ENCODE measurements at places on chromosomes 2 and 18.

GRCh38 chr2:188118431-188118830, 173.2 kb upstream of the GULP1 start:
- no peaks in the 10 kb centered on the region for H3K4me1 ChIP-seq
- no peak overlapping the region for H3K27ac ChIP-seq
- no peaks in the 10 kb centered on the region for H3K27me3 ChIP-seq
- H3K4me3 ChIP-seq, result no peak overlapping the region

DNA sequence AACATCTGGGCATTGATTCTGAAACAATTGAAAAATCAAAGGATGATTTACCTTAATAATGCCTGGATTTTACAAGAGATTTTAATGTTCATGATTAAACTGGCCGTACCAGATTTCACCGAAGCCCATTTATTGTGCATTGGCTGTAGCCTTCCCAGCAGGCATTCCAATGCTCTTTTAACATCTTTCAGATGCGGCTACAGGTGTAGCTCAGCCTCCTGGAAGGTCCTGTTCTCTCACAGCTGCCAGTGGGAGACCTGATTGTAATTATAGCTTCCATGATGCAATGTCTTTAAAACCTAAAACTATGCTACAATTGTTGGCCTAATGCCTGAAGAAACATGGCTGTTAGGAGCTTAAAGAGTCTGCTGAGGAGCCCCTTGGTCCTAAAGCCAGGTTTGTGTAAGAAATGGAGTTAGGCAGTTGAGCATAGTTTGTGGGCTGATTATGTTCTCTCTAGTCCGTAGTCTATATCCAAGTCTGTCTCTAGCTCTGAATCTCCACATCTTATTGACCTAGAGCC, 147.4 kb downstream of the CERS6 start:
- no peaks in the 10 kb centered on the region for H3K4me1 ChIP-seq
- DNase-seq, result no peak
- H3K27ac ChIP-seq, result no peak overlapping the region
- peaks cover 9% of the 10 kb centered on the region for H3K36me3 ChIP-seq
- no peaks in the 10 kb centered on the region for H3K27me3 ChIP-seq
- no peak overlapping the region for H3K4me3 ChIP-seq

DNA sequence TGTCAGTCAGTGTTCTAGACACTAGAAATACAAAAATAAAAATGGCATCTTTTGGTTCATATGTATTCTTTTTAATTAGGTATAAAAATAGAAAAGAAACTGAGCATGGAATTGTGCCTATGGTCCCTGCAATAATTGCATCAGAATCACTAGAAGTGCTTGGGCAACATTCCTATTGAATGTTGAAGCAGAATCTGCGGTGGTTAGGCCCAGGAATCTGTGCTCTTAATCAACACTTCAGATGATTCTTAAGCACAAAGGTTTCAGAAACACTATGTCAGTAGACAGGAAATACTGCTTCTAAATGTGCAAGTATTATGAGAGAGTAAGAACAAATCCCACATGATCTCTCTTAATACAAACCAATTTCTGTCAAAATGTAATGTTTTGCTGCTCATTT, 20.3 kb upstream of the RBBP8 start:
- no peak overlapping the region for H3K27ac ChIP-seq
- H3K4me1 ChIP-seq, result peaks cover 2% of the 10 kb centered on the region
- DNase-seq, result no peak
- H3K4me3 ChIP-seq, result no peak overlapping the region

DNA sequence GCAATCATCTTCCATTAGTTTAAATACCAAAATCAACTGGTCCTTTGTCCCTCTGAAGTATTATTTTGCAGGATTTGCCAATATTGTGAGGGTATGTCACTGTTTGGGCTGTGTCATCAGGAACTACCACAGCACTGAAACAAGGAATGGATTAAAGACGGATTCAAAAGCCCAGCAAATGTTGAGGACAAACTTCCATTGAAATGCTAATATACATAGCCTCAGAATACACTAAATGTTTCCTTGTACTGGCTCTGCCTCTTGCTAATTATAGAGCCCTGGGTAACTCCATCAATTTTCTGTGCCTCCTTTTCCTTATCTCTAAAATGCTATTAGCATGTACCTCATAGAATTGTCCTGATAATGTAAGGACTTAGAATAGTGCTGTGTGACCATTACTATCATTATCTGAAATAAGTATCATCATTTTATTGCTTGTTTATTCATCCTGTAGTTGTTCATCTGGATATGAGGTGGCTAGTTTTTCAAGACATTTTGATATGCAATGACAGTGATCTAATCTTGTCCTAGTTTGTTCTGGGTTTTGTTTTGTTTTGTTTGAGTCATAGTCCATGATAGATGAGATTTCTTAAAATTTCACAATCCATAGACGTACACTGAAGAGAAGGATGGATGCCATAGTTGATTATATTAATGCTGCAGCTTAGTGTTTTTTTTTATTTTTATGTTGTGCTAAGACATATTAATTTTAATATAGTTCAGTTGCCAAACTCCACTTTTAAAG, 333.4 kb upstream of the KCNH7 start:
- H3K4me1 ChIP-seq, result no peaks in the 10 kb centered on the region
- H3K27ac ChIP-seq, result no peak overlapping the region
- H3K36me3 ChIP-seq, result no peaks in the 10 kb centered on the region
- no peaks in the 10 kb centered on the region for H3K27me3 ChIP-seq
- no peak overlapping the region for H3K4me3 ChIP-seq

DNA sequence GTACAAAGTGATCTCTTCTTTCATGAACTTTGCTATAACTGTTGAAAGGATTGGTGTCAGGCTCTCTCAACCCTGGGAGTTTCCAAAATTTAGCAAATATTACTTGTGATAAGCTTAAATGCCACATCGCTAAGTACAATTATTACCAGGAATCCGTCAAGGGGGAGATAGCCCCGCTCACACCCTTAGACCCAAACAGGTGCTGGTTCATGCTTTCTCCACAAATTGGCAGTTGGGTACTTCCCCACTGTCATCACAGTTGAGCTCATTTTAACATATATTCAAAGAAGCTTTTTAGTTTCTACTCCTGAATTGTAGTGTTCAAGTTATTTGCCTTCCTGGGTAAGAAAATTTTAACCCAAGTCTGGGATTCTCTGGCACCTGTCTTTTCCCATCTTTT, 29.8 kb upstream of the EPB41L5 start:
- no peaks in the 10 kb centered on the region for H3K27me3 ChIP-seq
- H3K27ac ChIP-seq, result no peak overlapping the region
- no peak for DNase-seq
- H3K4me3 ChIP-seq, result no peak overlapping the region
- no peaks in the 10 kb centered on the region for H3K4me1 ChIP-seq

DNA sequence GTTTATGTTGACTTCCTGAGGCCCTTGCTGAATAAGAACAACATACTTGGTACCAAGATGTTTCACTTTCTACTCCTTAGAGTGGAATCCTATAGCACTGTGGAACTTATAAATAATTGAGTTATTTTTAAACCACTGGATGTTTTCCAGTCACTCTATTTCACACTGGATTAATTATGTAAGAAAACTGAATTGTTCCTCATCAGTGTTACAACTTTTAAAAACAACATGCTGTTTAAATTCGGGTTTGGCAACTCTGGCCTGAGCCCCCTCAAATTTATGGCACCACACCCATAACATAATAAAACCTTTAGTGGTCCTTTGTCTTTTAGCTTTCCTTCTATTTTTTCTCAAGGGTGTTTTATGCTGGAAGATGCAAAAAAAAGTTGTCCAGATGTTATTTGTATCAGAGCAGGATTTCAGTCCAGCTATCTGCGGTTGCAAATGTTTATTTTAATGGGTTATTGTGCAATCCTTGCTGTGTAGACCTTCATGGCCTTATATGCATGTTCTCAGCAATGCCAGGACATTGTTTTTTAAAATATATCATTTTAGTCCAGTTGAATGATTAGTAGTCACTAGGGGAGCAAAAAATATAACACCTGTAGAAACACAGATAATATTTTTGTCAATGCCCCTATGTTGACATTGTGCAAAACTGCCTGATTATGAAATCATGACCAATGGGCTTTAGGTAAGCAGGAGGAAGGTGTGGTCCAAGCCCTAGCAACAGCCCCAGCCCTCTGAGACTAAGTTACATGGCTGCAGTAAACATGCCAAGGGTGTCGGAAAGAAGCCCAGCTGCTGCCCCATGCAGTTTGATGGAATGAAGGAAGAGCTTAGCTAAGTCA, 638.0 kb upstream of the ZEB2 start:
- H3K4me3 ChIP-seq, result no peak overlapping the region
- no peaks in the 10 kb centered on the region for H3K27me3 ChIP-seq
- H3K4me1 ChIP-seq, result no peaks in the 10 kb centered on the region
- H3K36me3 ChIP-seq, result no peaks in the 10 kb centered on the region
- no peak for DNase-seq
- peak overlapping the region; percentile 47 for H3K27ac ChIP-seq

- H3K4me3 ChIP-seq, result no peak overlapping the region
- peaks cover 18% of the 10 kb centered on the region for H3K36me3 ChIP-seq
- DNase-seq, result no peak
- no peak overlapping the region for H3K27ac ChIP-seq
Measured at GRCh38 chr2:118000041-118000440, 13.8 kb downstream of the CCDC93 start.

GRCh38 chr2:65456064-65456463, 23.7 kb upstream of the SPRED2 start:
- no peak overlapping the region for H3K4me3 ChIP-seq
- H3K27ac ChIP-seq, result no peak overlapping the region
- peaks cover 32% of the 10 kb centered on the region for H3K27me3 ChIP-seq
- H3K36me3 ChIP-seq, result no peaks in the 10 kb centered on the region

- DNase-seq, result no peak
- H3K36me3 ChIP-seq, result no peaks in the 10 kb centered on the region
- H3K4me3 ChIP-seq, result no peak overlapping the region
- no peaks in the 10 kb centered on the region for H3K27me3 ChIP-seq
- peaks cover 24% of the 10 kb centered on the region for H3K4me1 ChIP-seq
Measured at GRCh38 chr2:42859006-42859552, 66.7 kb upstream of the HAAO start.

DNA sequence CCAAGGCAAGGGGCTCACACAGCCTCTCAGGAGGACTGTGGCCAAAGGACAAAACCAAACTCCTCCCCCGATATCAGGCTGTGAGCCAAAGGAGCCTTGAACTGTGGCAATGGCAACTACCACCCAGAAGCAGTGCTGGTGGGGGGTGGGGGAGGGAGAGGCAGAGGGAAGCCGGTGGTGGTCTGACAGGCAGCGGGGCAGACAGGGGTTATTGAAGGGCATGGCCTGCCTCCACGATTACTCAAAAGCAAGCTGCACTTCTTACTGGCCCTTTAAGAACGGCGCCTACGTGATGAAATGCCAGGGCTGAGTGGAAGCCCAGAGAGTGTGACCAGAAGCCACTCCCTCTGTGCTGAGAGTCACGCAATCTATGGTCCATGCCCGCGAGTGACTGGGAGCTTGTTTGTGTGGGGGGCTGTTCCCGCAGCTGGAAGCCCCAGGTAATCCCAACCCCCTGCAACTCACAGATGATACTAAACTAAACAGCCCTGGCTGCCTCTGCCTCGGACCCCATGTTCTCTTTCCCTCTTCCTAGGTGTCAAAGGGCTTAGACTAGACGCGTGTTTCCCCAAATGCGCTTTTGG, 128.2 kb upstream of the CXCR4 start:
- no peak overlapping the region for H3K4me3 ChIP-seq
- no peaks in the 10 kb centered on the region for H3K27me3 ChIP-seq
- peak; percentile 18 for DNase-seq
- no peaks in the 10 kb centered on the region for H3K36me3 ChIP-seq

DNA sequence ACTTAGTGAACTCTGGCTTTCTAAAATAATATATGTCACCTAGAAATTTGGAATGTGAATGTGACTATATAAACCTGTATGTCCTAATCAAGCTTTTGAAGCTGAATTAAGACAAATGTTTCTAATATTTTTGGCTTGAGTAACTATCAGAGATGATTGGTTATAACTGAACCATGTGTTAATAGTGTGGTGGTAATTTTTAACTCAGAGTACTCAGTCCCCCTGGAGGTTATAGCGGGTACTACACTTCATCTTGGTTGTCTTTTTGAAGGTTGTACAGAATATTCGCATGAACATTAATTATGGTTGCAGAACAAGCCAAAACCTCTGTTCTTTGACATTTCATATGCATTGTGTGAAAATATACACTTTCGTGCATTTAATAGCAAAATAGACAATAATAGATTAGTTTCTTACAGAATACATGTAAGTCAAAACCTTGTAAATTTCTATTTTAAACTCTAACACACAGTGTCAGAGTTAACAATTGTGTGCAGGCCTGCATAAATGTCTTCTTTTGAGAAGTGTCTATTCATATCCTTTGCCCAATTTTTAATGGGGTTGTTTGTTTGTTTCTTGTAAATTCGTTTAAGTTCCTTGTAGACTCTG, 86.0 kb downstream of the OSBPL6 start:
- H3K27ac ChIP-seq, result no peak overlapping the region
- H3K36me3 ChIP-seq, result no peaks in the 10 kb centered on the region
- no peaks in the 10 kb centered on the region for H3K27me3 ChIP-seq
- H3K4me1 ChIP-seq, result peaks cover 28% of the 10 kb centered on the region

DNA sequence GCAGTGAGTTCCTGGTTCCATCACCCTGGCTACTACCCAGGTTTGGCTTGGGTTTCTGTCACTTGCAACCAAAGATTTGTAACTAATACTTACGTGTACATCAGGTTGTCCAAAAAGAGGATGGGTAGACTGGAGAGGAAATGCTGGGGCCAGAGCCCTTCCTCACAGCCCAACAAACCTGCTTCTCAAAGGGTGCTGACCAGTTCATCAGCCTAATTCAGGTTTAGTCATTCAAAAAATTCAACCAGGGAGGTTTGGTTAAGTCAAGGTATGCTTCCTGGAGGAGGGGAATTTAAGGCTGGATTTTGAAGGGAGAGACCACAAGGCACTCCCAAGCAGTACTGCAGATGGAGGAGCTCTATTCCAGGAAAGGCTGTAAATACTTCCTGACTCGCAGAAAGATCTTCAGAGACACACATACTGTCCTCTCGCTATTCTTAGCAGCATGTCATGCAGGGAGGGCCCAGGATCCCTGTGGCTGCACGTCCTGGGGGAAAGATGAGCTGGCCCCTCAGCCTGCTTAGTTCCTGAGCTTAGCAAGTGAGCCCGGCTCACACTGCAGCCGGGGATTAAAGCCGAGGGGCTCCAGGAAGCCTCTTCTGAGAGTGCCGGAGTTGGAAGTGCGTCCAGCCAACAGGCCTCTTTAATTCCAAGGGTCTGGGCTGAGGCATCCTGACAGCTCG, 40.0 kb upstream of the BIN1 start:
- H3K4me1 ChIP-seq, result no peaks in the 10 kb centered on the region
- H3K4me3 ChIP-seq, result no peak overlapping the region
- DNase-seq, result no peak
- H3K27ac ChIP-seq, result peak overlapping the region; percentile 15

DNA sequence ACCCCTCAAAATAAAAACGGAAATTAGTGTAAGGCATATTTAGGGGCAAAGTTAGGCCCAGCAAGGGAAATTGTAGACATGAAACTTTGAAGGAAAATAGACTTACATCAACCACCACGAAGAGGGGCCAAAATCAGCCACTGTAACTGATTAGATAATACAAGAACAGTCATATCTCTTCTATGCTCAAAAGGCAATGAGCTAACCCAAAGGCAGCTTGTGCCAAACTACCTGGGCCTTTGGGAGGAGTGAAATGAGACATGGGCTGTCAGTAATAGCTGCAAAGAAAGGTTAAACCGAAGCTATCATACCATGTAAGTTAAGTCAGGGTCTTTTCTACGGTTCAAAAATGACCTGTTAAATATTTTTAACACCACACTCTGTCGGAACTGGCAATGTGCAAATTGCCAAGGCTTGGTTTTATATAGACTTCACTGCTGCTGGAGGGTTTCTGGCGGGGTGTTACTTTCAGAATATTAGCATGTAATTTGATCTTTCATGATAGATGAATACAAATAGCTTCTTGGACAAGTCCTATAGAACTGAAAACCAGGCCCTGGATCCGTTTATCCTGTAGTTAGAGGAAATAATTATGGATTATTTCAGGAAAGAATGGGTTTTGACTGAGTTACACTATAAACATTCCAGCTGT, 69.6 kb downstream of the ACVR1 start:
- DNase-seq, result no peak
- peaks cover 8% of the 10 kb centered on the region for H3K4me1 ChIP-seq
- H3K4me3 ChIP-seq, result no peak overlapping the region
- H3K27ac ChIP-seq, result no peak overlapping the region

Data from esophagus squamous epithelium (tissue), 5 donors.